Mammary microvascular endothelial cell (primary cell): ENCODE measurements at places on chromosomes 7 and 10. TPM values are rescaled to one million over a fixed set of nuclear protein-coding genes. Genes with fewer than 3 reads are reported as not detected.

Gene KNDC1
- 0.13 TPM in 1 of 2 replicates, not detected in the other for total RNA-seq

Gene ADIRF
- 34.7 and 71.8 TPM in 2 replicates for total RNA-seq

Gene ZNF736
- 2.6 and 2.7 TPM in 2 replicates for total RNA-seq

Gene JCAD
- 24.7 and 27.5 TPM in 2 replicates for total RNA-seq

Gene MMD2
- total RNA-seq: not detected in 2 replicates

Gene SLC18A2
- total RNA-seq: not detected in 2 replicates

Gene ATOH7
- total RNA-seq: not detected in 2 replicates

Gene HEPACAM2
- not detected in 2 replicates for total RNA-seq

Gene WBP1L
- 41.6 and 48.0 TPM in 2 replicates for total RNA-seq

Gene HIP1
- 21.7 and 25.1 TPM in 2 replicates for total RNA-seq

Gene NPSR1
- total RNA-seq: not detected in 2 replicates

Gene TMEM213
- total RNA-seq: not detected in 2 replicates

Gene GPR15LG
- total RNA-seq: not detected in 2 replicates

Gene LIMK1
- total RNA-seq: 32.0 and 41.5 TPM in 2 replicates

Gene ODAD2
- total RNA-seq: 1.7 and 4.5 TPM in 2 replicates

Gene C10orf120
- total RNA-seq: not detected in 2 replicates

Gene ANXA11
- 128 and 135 TPM in 2 replicates for total RNA-seq

Gene PDE6C
- total RNA-seq: not detected in 2 replicates

Gene PSD
- not detected in 2 replicates for total RNA-seq

Gene UTF1
- total RNA-seq: not detected in 2 replicates

Gene CYP2C18
- not detected in 2 replicates for total RNA-seq

Gene LRRC4
- total RNA-seq: 0.44 and 0.60 TPM in 2 replicates

Gene CYREN
- total RNA-seq: 12.8 and 20.7 TPM in 2 replicates

Gene SORCS3
- not detected in 2 replicates for total RNA-seq

Gene MYL7
- total RNA-seq: not detected in 2 replicates

Gene BPGM
- 7.1 and 10.3 TPM in 2 replicates for total RNA-seq

Gene C10orf143
- 1.1 TPM in 1 of 2 replicates, not detected in the other for total RNA-seq

Gene CFAP43
- 0.15 TPM in 1 of 2 replicates, not detected in the other for total RNA-seq

Gene PSTK
- 3.0 and 3.6 TPM in 2 replicates for total RNA-seq

Gene IRF5
- 0.20 and 2.9 TPM in 2 replicates for total RNA-seq

Gene ADAMTS14
- not detected in 2 replicates for total RNA-seq

Gene TLL2
- 0.15 and 0.27 TPM in 2 replicates for total RNA-seq

Gene UBTD1
- 29.5 and 31.7 TPM in 2 replicates for total RNA-seq

Gene EPHB6
- 0.15 TPM in 1 of 2 replicates, not detected in the other for total RNA-seq

Gene AKR1C8
- not detected in 2 replicates for total RNA-seq

Gene PIK3CG
- total RNA-seq: 4.7 and 5.8 TPM in 2 replicates
